ENCODE measurements at places on chromosomes 2 and 18.

DNA sequence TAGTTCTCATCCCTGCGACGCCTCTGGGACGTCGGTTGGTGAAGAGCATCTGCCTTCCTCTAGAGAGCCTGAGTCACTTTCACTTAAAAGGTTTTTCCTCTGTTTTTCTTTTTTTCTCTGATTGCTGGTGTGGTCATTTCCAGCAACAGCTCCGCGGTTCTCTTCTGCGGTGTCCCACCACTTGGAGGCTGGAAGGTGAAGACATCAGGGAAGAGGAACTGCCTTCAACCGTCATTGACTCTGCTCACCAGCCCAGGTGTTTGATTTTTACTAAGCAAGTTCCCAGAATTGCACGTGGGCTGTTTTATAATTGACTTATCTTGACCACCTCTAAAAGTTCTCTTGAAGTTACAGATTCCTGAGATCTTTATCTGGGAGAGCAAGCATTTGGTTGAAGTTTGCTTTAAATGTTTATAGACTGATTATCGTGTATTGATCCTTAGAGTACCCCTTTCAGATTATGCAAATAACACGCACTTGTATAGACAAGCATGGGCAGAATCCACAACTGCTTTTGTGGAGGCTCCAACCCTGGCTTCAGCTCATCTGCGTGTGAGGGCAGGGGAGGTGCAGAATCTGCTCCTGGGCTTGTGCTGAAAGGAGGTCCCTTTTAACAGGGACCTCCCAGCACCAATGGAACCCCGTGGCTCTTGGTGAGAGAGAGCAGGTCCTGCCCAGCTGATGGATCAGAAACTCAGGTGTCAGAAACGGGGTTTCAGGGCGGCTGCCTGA is 3.5 kb downstream of the CTDP1 start:
- DNase-seq, result no peak

GRCh38 chr2:101190747-101191516 is 39.8 kb upstream of the TBC1D8 start:
- no peak for DNase-seq

GRCh38 chr2:84876369-84876768 is 4.5 kb downstream of the TRABD2A start:
- DNase-seq, result no peak

DNA sequence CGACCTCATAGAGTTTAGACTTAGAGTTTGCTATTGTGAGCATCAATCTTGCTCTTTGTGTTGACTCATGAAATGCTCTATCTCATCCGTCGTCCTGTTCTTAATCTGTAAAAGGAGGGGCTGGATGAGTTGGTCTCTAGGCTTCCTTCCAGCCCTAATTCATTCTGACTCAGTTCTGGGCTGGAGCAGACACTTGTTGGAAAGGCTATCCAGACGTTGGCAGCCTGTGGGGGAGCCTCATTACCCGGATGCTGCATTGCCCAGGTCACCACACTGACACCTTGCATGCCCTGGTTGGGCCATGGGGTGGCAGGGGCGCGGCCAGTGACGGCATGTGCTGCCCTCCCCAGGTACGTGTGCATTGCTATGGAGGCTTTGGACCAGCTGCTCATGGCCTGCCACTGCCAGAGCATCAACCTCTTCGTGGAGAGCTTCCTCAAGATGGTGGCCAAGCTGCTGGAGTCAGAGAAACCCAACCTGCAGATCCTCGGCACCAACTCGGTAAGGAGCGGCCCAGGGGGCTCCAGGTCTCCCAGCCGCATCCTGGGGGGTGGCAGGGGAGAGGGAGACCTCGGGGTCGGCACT is 61.5 kb downstream of the EFR3B start:
- no peak for DNase-seq

DNA sequence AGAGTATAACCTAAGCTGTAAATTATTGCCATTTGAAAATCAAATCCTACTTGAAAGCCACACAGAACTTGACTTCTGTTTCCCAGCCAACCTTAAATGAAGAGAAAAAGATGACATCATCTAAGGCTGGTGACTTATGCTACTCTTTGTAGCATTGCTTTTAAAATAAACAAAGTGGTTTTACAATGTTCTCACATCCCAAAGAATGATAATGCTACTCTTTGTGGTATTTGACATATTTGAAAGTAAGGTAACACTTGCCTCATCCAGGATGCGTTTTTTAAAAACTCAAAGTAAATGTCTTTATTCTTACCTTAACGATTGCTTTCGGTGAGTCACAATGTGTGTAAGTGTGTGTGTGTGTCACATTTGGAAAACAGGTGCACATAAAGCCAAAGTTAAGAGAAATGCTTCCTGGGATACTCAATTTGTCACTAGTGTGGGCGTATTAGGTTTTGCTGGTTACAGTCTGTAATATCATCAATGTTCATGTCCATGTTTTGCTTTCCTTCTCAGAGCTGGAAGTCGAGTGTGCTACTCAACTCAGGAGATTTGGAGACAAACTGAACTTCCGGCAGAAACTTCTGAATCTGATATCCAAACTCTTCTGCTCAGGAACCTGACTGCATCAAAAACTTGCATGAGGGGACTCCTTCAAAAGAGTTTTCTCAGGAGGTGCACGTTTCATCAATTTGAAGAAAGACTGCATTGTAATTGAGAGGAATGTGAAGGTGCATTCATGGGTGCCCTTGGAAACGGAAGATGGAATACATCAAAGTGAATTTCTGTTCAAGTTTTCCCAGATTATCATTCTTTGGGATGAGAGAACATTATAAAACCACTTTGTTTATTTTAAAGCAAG is 2.6 kb downstream of the PMAIP1 start:
- DNase-seq, result no peak

- no peak for DNase-seq
These were observed 740.3 kb downstream of the NRXN1 start for GRCh38 chr2:50291610-50292009.

DNA sequence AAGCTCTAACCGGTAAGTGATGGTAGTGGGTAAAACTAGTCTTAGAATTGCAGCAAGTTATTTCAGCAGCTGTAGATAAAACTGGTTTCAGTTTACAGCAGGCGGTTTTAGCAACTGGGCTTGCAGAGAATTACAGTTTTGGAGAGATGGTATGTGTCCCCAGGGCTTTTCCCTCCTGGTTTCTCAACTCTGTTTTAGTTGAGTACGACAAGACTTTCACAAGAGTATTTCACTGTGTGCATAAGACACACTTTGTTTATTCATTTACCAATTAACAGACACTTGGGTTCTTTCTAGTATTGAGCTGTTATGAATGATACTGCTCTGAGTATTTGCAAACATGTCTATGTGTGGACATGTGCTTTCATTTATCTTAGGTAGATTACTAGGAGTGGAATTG is 65.6 kb upstream of the RFX8 start:
- DNase-seq, result no peak

DNA sequence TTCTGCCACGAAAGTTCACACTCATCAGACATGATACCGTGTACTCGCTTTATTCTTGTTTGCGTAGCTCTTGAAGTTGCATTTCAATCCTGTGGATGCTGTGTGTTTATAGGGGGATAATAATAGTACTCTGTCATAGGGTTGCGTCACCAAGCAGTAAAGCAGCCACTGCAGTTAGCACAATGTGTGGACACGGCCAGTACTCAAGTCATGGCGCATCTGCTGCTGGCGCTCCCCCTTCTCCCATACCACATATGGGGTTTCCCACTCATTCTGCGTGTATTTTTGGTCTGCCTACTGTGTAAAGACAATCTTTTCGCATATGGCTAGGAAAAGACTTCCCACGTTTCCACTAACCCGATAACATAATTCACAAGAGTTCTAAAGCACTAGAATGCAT is 2.1 kb upstream of the ZBTB14 start:
- DNase-seq, result no peak

DNA sequence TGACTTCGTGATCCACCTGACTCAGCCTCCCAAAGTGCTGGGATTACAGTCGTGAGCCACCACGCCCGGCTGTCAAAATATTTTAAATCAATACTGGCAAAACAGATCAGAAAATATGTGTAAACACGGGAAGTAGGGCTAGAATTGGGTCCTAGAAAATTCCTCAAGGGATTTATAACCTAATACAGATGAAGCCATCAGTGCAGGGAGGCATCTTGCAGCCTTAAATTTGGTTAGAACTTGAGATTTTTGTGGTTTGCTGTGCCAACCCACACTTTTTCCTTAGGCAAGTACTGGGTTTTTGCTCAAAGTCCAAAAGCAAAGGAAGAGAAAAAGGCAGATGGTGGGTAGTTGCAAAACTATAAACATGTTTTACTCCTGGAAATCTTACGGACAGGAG is 33.7 kb upstream of the NFE2L2 start:
- DNase-seq, result no peak

DNA sequence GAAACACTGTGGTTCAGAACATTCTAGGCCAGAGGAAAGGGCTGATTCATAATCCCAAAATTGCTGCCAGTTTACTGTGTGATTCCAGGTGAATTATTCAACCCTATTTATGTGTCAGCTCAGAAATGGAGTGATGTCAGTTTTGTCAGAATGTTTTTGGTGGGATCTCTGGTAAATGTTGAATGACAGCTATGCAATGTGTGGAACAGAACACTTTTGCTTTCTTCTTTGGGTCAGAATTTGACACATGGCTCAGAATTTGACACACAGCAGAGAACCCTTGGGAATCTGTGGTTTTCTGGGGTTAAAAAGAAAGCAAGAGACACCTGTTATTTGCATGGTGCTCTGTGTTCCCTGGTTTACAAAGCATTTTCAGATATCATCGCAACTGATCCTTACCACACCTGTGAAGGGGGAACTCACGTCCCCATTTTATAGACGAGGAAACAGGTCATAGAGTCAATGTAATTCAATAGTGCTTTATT is 1.6 kb upstream of the MTA3 start:
- no peak for DNase-seq

- no peak for DNase-seq
These were observed 6.0 kb downstream of the EN1 start for GRCh38 chr2:118841450-118841827.

DNA sequence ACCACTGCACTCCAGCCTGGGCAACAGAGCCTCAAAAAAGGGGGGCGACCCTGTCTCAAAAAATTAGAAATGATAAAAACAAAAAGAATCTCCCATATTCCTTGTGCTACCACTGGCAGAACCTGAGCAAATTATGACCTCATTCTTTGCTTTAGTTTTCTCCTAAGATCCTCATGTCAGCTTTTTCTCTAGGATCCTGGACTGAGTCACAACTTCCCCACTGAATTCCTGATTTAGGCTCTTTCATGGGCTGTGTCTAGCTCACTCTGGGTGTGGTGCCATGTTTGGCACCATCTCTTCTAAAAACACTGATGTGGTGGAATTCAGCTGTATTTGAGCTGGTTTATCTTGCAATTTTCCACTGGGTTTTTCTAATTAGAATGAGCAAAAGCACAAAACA is 37.1 kb downstream of the EXOC6B start:
- no peak for DNase-seq

DNA sequence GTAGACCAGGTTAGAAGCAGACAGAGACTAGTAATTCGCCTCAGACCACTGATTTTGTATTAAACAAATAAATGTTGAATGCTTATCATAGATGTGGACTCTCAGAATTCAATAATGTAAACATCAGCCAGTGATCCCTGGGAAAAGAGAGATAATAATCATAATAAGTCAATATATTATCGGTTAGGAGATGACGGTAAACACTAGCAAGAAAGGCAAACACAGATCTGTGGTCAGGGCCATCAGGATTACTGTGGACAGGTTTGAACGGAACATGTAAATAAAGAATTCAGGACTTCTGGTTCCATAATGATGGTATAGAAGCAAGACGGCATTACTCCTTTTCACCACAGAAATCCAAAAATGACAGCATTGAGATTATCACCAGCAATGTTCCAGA is 861.6 kb downstream of the CBLN2 start:
- DNase-seq, result no peak

DNA sequence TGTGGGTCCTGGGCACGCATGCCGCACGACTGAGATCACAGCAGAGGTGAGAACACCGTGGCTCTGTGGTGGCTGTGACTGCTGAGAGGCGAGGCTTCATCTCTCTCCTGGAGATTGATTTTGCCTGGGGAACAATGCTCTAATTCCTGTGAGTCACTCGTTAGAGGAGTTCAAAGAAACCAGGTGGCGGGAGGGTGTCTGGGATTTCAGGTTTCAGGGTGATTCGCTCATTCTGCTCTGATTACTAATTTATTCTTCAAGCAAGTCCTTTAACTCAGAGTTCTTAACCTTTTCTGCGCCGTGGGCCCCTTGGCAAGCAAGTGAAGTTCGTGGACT is 56.3 kb downstream of the GLI2 start:
- DNase-seq, result no peak

DNA sequence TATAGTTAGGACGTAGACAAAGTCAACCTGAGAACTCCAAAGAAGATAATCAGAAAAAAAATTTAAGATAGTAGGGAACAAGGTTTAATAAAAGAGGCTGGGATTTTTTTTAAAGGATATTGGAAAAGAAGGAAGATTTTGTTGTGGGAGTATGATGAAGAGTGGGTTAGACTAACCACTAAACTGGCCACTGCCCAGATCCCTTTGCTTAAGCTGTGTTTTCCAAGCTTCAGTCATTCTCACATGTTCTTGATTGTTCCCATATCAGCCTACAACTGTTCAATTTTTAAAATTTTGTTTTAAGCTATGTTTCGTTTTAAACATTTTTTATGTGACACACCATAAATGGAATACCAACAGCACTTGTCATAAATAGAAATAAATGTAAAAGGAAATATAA is 284.5 kb upstream of the MMADHC start:
- no peak for DNase-seq

- DNase-seq, result no peak
These were observed 71.4 kb downstream of the KCNF1 start for GRCh38 chr2:10982931-10983701.

GRCh38 chr2:73202156-73203054 is at the start of gene NOTO:
TSS of gene NOTO (plus strand) at chr2:73202574. CDS start at chr2:73202667, 93 bp downstream.
- no peak for DNase-seq

- DNase-seq, result no peak
These were observed 33.6 kb downstream of the APCDD1 start for GRCh38 chr18:10488017-10488416.

GRCh38 chr2:219289537-219290361 is 10.6 kb downstream of the DNAJB2 start:
- DNase-seq, result no peak

GRCh38 chr2:215535125-215535668 is 99.3 kb upstream of the FN1 start:
- no peak for DNase-seq

- DNase-seq, result no peak
These were observed 520.7 kb upstream of the TCF4 start for GRCh38 chr18:56108478-56109367.

DNA sequence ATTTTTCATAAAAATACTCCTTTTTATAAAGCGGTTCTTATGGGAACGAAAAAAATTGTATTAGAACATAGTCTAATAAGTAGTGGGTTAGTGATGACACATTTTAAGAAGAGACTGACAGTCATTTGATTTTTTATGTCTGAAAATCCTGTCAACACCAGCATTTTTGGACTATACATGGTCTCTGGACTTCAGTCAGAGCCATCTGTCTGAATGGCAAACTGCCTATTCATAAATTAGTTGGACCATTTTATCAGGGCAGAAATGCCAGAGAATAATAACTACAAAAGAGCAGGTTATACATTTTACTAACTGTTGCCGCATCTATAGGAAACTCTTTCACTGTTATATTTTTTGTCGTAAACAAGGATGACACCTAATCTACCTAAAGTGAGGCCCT is 437.6 kb downstream of the ZNF804A start:
- no peak for DNase-seq
